Activated CD8-positive, alpha-beta memory T cell treated with anti-CD3 and anti-CD28 coated beads, Interleukin-2, amount 50 U/mL, for 4 hours (primary cell): ENCODE measurements at places on chromosomes 11 and 22.

- no peak for DNase-seq
Measured at GRCh38 chr11:123585706-123586105, 68.7 kb downstream of the SCN3B start.

GRCh38 chr11:103528596-103528995 lies 419.4 kb downstream of the DYNC2H1 start:
- no peak for DNase-seq

GRCh38 chr11:8671193-8671612 lies 11.3 kb downstream of the TRIM66 start:
- no peak for DNase-seq

- no peak for DNase-seq
Measured at GRCh38 chr11:78429660-78430059, 12.0 kb upstream of the GAB2 start.

GRCh38 chr11:126152586-126152985 lies 58.9 kb downstream of the RPUSD4 start:
- DNase-seq = no peak

- DNase-seq = no peak
Measured at GRCh38 chr11:116582571-116582970, 190.2 kb downstream of the BUD13 start.

GRCh38 chr11:117851106-117851505 lies 25.4 kb downstream of the FXYD6 start:
- DNase-seq = no peak

DNA sequence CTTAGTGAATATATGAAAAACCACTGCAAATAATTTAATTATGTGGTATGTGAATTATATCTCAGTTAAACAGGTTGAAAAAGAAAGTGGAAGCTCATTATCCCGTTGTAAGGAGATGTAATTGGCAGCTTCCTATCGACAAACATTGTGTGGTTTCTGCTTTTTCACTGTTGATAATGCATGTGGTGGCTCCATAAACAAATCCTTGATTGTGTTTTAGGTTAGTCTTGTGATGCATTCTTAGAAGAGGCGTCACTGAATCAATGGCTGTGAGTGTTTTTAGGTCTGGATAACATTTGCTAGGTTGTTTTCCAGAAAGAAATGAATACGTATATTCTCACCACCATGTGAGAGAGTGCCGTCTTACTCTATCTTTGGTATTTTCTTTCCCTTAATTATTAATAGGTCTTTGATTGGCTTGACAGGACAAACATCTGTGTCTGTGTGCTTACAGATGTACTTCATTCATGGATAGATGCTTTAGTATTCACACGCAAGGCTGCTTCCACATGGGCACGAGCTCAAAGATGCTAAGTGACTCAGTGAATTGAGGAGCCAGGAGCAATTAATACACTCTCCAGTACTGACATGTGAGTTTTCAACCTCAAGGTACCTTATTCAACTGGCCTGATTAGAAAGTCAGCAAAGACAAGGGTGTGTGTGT lies 166.7 kb downstream of the TBC1D22A start:
- DNase-seq = no peak

GRCh38 chr22:22816171-22816514 lies 71.5 kb upstream of the IGLL5 start:
- DNase-seq = no peak

GRCh38 chr22:37638391-37639069 lies 939 bp upstream of the SH3BP1 start:
- peak; percentile 23 for DNase-seq

GRCh38 chr22:43860831-43861230 lies 1.5 kb downstream of the SULT4A1 start:
- no peak for DNase-seq

DNA sequence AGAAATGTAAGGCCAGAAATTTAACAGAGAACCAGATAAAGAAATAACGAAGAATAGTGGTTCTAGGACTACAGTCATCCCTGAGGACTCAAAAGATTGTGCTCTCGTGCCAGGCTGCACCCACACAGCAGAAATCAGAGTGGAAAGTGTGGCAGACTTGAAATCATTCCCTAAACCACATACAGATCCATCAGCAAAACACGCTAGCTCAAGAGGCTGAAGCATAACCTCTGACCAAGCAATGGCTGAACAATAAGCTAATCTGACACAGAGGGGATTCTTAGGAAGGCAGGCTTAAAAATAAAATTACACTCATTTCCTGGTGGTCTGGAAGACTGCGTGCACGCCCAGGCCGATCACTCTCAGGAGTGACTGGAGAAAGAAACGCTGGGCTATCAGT lies 19.0 kb downstream of the NCF4 start:
- DNase-seq = no peak

GRCh38 chr11:121337740-121338272 lies 45.2 kb downstream of the SC5D start:
- DNase-seq = no peak

- no peak for DNase-seq
Measured at GRCh38 chr22:28006271-28006670, 87.2 kb upstream of the PITPNB start.

GRCh38 chr11:102598272-102598671 lies 26.9 kb downstream of the MMP20 start:
- DNase-seq = no peak

DNA sequence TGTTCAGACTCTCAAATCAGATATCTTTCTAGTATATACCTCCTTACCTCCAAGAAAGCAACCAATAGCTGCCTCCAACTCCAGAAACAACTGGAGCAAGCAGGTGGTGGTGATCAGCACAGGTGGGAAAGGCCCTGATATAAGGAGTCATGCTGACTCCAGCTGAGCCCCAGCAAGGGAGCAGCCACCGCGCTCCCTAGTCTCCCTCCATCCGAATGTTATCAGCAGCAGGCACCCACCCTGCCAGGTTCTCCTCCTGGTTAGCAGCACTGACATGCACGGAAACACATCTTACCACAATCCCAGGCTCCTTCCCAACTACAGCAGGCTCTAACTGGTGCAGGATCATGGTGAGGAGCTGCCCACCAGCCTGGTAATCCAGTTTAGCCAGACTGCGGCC lies 18.5 kb upstream of the STK33 start:
- DNase-seq = no peak
